Pancreas (tissue), 10 donors: ENCODE measurements at places on chromosomes 4 and X. TPM values are rescaled to one million over a fixed set of nuclear protein-coding genes. Genes with fewer than 3 reads are reported as not detected.

The CFI gene
- polyA plus RNA-seq: 27.9 TPM

The SLC9A7 gene
- 2.2 TPM for polyA plus RNA-seq

The PAGE4 gene
- polyA plus RNA-seq: not detected

The NOP14 gene
- polyA plus RNA-seq: 15.9 TPM

The MAGEA9B gene
- polyA plus RNA-seq: not detected

The RASL11B gene
- 0.76 TPM for polyA plus RNA-seq

The PJA1 gene
- 16.6 TPM for polyA plus RNA-seq

The UGT2B17 gene
- polyA plus RNA-seq: 0.11 TPM

The FAM114A1 gene
- 8.0 TPM for polyA plus RNA-seq

The CNKSR2 gene
- 1.5 TPM for polyA plus RNA-seq

The TMPRSS11B gene
- not detected for polyA plus RNA-seq

The HPGD gene
- polyA plus RNA-seq: 0.76 TPM

The TCEAL6 gene
- polyA plus RNA-seq: 0.49 TPM

The FOXR2 gene
- polyA plus RNA-seq: not detected

The FAM9C gene
- not detected for polyA plus RNA-seq

The RTL5 gene
- 8.6 TPM for polyA plus RNA-seq

The MTNR1A gene
- polyA plus RNA-seq: 0.09 TPM

The EXOC1L gene
- polyA plus RNA-seq: not detected

The STAP1 gene
- 0.21 TPM for polyA plus RNA-seq

The PPEF2 gene
- not detected for polyA plus RNA-seq

The CENPVL2 gene
- not detected for polyA plus RNA-seq

The SORBS2 gene
- polyA plus RNA-seq: 74.9 TPM

The PRDM5 gene
- polyA plus RNA-seq: 4.3 TPM

The PDCL2 gene
- polyA plus RNA-seq: not detected

The NCBP2L gene
- 0.11 TPM for polyA plus RNA-seq

The TCEANC gene
- polyA plus RNA-seq: 2.1 TPM

The CRMP1 gene
- polyA plus RNA-seq: 4.6 TPM

The HMX1 gene
- not detected for polyA plus RNA-seq

The STK32B gene
- 1.8 TPM for polyA plus RNA-seq

The TXK gene
- polyA plus RNA-seq: 0.46 TPM

The PDGFRA gene
- 3.5 TPM for polyA plus RNA-seq

The TKTL1 gene
- not detected for polyA plus RNA-seq

The C4orf50 gene
- 0.08 TPM for polyA plus RNA-seq
